ENCODE measurements at places on chromosomes 4 and X. TPM values are rescaled to one million over a fixed set of nuclear protein-coding genes. Genes with fewer than 3 reads are reported as not detected.

GRCh38 chr4:146450524-146450923 lies 71.2 kb downstream of the SLC10A7 start:
- no peak overlapping the region for H3K4me3 ChIP-seq
- no peak overlapping the region for H3K27ac ChIP-seq
- H3K4me1 ChIP-seq, result no peaks in the 10 kb centered on the region
- no peaks in the 10 kb centered on the region for H3K27me3 ChIP-seq
- DNase-seq, result no peak

DNA sequence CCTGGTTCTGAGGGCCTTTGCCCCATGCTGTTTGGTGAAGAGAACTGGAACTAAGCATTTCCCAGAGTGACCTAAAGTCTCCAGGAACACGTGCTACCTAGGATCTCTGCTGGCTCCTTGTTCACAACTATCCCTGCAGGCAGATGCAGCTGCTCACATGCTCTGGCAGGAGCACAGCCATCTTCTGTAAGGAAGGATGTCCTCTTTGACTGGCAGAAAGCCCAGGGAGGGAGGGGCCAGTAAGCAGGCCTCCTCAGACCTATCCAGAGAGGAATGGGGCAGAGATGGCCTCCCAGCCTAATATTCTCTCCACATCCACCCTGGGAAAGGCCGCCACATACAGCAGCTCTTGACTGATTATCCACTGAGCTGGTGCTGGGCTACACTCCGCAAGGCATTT lies 142.8 kb upstream of the EOLA2 start:
- H3K27ac ChIP-seq, result no peak overlapping the region
- H3K4me3 ChIP-seq, result no peak overlapping the region
- no peaks in the 10 kb centered on the region for H3K27me3 ChIP-seq
- no peaks in the 10 kb centered on the region for H3K4me1 ChIP-seq
- no peak for DNase-seq
- no peaks in the 10 kb centered on the region for H3K36me3 ChIP-seq

- no peaks in the 10 kb centered on the region for H3K36me3 ChIP-seq
- no peak overlapping the region for H3K27ac ChIP-seq
- H3K27me3 ChIP-seq, result no peaks in the 10 kb centered on the region
- no peak overlapping the region for H3K4me3 ChIP-seq
- DNase-seq, result no peak
These were observed 4.6 kb upstream of the ERCC6L start for GRCh38 chrX:72243472-72243871.

GRCh38 chrX:19863212-19863856 lies 24.1 kb downstream of the SH3KBP1 start:
- no peak overlapping the region for H3K27ac ChIP-seq
- H3K4me1 ChIP-seq, result no peaks in the 10 kb centered on the region
- no peak for DNase-seq
- H3K4me3 ChIP-seq, result no peak overlapping the region
- H3K27me3 ChIP-seq, result no peaks in the 10 kb centered on the region
- H3K36me3 ChIP-seq, result no peaks in the 10 kb centered on the region

GRCh38 chr4:22850055-22850454 lies 157.3 kb downstream of the GBA3 start:
- no peaks in the 10 kb centered on the region for H3K4me1 ChIP-seq
- DNase-seq, result no peak
- no peaks in the 10 kb centered on the region for H3K36me3 ChIP-seq
- H3K27me3 ChIP-seq, result no peaks in the 10 kb centered on the region
- H3K27ac ChIP-seq, result no peak overlapping the region

GRCh38 chr4:47095884-47096283 lies 64.5 kb downstream of the GABRB1 start:
- H3K4me1 ChIP-seq, result no peaks in the 10 kb centered on the region
- DNase-seq, result no peak

DNA sequence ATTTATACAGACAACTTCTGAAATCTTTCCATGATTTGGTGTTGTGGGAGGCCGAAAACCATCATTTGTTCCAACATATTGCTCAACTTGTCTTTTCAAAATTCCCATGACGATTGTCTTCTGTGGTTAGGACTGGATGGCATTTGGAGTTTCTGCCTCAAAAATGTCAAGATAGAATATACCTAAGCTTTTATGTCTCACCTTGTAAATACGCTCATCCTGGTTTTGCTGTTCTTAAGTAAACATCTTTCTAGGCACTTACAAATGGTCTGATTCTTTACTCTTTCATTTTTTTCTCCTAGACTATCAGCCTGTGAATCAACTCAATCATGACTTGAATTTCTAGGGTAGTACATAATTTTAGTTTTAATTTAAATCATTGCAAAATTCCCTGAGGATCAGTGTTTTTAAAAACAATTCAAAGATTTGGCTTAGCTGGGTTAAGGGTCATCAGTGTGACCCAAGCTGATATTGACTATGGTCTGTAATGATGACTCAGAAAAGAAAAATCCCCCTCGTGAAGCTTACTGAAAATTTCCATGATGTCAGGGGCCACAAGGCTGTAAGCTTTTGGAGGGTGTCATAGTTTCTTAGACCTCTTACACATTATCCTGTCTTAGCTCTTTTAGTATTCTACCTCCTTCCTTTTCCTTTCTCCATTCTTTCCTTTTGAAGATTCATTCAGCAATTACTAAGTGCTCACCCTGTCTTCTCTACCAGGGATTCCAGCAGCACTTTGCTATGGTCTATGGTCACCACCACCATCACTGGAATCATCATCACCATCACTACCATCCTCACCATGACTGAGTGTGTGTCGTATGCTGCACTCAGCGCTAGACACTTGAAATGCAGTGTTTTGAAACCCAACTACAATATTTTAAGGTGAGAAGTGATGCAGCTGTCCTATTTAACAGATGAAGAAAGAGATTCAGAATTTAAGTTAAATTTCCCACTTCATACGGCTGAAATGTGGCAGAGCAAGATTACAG lies 124.4 kb downstream of the CPE start:
- H3K27ac ChIP-seq, result no peak overlapping the region
- no peak overlapping the region for H3K4me3 ChIP-seq
- H3K36me3 ChIP-seq, result no peaks in the 10 kb centered on the region
- no peaks in the 10 kb centered on the region for H3K27me3 ChIP-seq
- H3K4me1 ChIP-seq, result no peaks in the 10 kb centered on the region

The RHOXF2B gene
- not detected for total RNA-seq

The C4orf51 gene
- total RNA-seq, result not detected

The SLC49A3 gene
- total RNA-seq, result 8.2 TPM

The TMEM35A gene
- total RNA-seq, result 0.26 TPM

The TMPRSS11F gene
- not detected for total RNA-seq

The DCAF12L2 gene
- total RNA-seq, result not detected

The CRLF2 gene
- total RNA-seq, result not detected

The TMPRSS11D gene
- not detected for total RNA-seq
